ENCODE measurements at places on chromosomes 6 and 20.

DNA sequence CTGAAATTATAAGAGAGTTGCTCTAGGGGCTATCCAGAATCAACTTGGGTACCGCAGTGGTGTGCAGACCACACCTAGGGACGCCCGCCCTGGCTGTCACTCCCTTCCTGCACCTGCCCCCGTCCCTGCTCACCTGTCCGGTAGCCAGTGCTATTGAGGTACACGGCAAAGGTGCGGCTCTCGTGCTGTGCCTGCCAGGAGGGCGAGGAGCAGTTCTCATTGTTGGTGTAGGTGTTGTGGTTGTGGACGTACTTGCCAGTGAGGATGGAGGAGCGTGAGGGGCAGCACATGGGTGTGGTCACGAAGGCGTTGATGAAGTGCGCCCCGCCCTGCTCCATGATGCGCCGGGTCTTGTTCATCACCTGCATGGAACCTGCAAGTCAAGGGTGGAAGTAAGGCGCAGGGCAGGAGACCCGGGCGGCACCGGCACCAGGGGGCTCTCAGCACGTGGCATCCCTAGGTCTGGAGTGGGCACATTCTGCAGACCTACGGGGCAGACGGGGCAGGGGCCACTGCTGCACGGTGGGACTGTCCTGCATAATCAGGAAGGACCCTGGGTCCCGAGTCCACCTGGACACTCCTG lies 48.6 kb downstream of the SULF2 start:
- DNase-seq: no peak

DNA sequence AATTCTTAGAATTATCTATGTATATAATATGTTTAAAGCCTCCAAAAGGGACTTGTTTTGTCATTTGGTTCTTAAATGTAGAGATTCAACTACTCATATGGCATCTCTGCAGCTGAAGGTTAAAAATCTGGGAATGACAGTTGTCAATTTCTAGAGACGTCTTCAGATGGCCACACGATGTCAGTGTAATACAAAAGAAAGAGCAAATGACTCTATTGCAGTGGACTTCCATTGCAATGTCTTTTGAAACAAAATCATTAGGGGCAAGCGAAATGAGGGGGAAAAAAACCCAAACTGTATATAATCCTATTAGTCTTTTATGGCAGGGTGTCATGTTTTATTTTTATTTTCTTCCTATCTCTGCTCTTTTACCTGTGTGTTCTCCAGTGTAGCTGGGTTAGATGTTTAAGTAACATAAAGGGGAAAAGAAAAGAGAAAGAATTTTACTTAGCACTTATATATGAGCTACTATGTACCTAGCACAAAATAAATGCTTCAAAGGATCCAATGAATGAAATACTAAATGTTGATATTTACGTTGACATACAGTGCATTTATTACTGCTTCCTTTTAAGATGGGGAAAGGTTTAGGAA lies 26.2 kb downstream of the CCN2 start:
- DNase-seq: peak; percentile 11

- DNase-seq: no peak
Observed at GRCh38 chr6:147510929-147511590, 2.6 kb downstream of the SAMD5 start.

DNA sequence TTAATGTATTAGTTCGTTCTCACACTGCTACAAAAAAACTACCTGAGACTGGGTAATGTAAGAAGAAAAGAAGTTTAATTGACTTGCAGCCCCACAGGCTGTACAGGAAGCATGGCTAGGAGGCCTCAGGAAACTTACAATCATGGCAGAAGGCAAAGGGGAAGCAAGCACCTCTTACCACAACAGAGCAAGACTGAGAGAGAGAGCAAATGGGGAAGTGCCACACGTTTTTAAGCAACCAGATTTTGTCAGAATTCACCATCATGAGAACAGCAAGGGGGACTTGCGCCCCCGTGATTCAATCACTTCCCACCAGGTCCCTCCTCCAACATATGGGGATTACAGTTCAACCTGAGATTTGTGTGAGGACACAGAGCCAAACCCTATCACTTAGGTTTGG lies 70.8 kb upstream of the SRSF6 start:
- DNase-seq: peak; percentile 3

DNA sequence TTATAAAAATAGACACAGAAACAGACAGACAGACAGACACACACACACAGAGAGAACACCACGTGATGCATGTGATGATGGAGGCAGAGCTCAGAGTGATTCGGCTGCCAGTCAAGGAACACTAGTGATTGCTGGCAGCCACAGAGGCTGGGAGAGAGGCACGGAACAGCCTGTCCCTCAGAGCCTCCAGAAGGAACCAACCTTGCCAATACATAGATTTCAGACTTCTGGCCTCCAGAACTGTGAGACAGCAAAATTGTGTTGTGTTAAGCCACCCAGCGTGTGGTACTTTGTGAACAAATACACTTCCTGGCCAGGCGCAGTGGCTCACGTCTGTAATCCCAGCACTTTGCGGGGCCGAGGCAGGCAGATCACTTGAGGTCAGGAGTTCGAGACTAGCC lies 9.5 kb upstream of the PARD6B start:
- no peak for DNase-seq

DNA sequence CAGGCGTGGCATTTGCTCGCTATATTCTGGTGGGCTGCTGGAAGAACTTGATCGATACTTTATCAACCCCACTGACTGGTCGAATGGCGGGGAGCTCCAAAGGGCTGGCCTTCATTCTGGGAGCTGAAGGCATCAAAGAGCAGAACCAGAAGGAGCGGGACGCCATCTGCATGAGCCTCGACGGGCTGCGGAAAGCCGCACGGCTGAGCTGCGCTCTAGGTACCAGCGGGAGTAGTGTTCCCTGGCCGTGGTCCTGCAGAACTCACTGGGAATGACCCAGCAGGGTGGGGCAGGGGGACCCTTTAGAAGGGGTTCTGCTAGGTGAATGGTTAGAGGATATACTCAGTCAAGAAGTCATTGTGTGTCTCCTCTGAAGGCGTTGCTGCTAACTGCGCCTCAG lies 68.4 kb upstream of the PBOV1 start:
- DNase-seq: no peak

DNA sequence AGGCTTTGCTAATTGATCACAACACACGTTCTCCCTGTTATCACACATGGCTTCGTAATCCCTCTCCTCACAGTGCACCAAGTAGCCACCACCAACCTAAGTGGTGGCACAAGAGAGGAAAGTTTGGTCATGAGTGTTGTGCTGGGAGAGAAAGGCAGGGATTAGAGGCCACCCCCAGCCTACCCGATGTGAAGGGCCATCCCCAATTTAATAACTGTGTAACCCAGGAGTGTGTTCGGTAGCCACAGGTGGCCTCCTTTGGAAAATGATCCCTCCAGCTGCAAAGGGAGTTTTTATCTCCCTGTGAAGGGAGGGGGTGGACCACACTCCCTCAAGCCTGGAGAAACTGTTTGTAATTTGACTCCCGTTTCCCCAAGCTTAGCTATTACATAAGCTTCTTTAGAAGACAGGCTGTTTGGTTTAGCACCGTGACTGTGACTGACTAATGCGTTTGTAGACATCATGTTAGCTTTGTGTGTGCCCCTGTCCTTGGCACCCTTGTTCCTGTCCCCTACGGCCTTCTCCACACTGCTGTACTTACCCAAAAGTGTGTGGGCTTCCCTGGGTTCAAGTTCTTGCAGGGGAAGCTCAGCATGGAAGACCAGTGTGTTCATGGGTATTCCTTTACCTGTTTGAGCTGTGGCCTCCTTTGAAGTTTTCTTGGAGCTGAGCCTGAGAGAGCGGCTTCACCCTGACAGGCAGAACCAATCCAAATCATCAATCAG lies 20.6 kb downstream of the PPP1R16B start:
- DNase-seq: peak; percentile 26

DNA sequence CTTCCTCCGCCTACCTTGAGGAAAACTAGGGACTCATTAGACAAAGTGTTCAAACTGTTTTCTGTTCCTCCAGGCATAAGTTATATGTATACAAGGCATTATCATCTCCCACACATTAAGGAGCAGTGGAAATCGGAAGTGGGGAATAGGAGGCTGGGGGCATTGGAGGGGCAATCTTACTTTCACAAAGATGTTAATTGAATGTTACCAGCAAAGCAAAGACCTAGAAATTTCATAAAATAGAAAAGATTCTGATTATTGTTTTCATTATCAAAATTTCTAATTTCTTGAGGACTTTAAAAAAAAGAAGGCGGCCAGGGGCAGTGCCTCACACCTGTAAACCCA lies 501.7 kb upstream of the JARID2 start:
- no peak for DNase-seq

DNA sequence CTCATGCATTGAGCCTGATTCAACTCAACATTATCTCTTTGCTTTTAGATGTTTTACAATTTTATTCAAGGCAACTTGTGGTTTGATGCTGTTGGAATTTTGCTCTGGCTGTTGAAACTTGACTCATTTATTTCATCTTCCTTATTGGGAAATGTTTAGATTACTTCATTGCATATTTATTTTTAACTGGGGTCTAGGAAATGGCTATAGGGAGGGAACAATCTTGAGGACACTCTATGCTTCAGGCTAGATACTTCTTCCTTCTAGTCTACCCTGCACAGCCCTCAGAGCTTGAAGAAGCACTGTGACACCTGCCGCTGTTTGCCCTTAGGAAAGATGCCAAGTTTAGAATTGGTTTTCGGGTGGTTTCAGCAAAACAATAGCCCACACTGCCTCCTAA lies 183.4 kb downstream of the ADGRG6 start:
- DNase-seq: no peak

DNA sequence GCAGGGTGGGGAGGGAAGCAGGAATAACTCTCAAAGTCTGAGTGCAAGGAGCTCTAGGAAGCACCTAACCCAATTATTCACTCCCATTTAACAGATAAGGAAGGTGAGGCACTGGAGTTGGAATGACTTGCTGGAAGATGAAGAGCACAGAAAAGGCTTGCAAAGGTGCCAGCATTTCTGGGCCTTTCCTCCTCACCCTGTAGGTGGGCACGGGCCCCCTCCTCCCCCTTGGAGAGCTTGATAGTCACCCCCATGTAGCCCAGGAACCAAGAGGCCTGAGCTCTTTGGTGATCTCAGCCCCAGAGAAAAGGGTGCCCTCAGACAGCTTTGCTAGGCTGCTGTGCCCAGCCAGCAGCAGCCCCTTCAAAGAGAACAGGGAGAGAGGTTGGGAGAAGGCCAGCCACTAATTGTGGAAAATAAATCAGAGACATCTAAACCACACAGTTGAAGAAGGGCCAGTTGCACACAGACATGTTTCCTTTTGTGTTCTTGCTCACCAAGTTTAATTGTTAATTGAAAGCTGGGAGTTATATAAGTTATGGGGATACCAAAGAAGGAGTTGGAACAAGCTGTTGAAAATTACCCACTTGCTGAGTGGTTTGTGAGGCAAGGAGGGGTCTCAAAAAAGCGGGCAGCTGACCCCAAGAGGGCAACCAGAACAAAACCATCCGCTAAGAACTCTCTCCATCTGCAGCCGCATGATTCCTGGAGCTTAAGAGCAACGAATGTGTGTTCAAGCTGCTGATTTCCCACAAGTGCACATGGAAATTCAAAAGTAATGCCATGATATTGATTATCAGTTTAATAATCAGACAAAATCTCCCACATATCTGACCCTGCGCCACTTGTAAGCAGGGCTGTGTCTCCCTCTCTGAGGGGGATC lies 77.0 kb downstream of the MRPL14 start:
- no peak for DNase-seq

- no peak for DNase-seq
Observed at GRCh38 chr20:33656010-33656782, 5.9 kb upstream of the C20orf144 start.

DNA sequence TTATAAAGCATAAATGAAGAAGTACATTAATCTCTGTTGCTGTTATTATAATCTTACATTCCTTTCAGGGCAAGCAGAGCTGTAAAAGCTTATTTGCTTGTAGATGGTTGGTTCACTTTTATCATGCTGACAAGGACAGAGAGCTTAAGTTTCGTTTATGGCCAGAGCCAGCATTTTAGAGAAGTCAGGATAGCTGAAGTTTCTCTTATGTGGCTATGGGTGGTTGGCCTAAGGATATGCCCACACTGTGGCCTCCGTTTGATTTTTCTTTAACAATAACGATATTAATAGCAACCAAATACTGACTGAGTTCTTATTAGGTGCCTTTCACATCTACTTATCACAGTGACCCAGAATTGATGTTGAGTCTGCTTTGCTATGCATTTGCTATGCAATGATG lies 78.5 kb downstream of the FARS2 start:
- DNase-seq: no peak

- DNase-seq: no peak
Observed at GRCh38 chr20:59314997-59315396, 14.6 kb downstream of the EDN3 start.

GRCh38 chr6:13847326-13848050 lies 33.1 kb upstream of the MCUR1 start:
- DNase-seq: no peak

DNA sequence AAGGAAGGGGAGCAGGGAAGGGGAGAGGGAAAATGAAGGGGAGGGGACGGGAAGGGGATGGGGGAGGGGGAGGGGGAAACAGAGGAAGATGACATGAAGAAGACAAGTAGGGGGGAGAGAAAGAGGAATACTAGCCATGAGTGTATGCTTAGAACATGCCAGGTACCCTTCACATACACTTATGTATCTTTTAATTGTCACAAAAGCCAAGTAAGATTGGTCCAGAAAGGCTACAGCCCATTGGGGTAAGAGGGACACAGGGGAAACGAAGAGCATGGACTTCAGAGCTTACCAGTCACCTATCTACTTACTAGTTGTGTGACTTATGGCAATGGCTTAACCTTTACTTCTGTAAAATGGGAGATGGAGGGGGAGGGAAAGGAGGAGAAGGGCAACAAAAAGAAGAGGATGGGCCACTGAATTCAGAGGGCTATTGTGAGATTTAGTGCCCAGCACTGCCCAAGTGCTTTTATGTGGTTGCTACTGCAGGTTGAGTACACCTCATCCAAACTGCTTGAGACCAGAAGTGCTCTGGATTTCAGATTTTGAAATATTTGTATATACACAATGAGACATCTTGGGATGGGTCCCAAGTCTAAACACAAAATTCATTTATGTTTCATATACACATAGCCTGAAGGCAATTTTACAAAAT lies 90.3 kb downstream of the ARHGAP18 start:
- DNase-seq: no peak

DNA sequence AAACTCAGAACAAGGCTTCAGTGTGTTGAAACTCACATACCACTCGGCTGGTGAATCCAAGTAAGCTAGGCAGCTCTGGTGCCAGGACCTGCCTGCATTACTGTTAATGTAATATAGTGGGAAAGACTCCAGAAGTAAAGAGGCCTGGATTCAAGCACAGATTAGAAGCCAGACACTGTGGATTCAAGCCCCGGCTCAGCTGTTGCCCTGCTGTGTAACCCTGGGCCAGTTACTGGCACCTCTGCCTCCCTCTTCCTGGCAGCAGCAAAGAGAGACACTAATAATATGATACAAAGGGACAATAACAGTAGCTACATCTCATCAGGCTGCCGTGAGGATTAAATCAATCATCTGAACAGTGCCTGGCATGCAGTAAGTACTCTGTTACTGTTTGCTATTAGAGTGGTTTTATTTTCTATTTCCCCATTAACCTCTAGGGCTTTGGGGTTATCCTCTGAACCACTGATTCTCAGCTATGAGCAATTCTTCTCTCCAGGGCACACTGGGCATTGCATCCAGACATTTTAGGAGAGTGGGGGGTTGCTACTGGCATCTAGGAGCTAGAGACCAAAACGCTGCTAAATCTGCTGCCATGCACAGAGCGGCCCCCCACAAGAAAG lies 92.9 kb downstream of the ZMYND8 start:
- no peak for DNase-seq

Measured in GF-D8 (cell line).